ENCODE measurements at places on chromosomes 5 and 9. TPM values are rescaled to one million over a fixed set of nuclear protein-coding genes. Genes with fewer than 3 reads are reported as not detected.

The MPDZ gene
- 42.8 TPM for total RNA-seq

The NFIB gene
- total RNA-seq, result 73.8 TPM

GRCh38 chr5:103346162-103346748, 87.7 kb downstream of the MACIR start:
- no peaks in the 10 kb centered on the region for H3K36me3 ChIP-seq

DNA sequence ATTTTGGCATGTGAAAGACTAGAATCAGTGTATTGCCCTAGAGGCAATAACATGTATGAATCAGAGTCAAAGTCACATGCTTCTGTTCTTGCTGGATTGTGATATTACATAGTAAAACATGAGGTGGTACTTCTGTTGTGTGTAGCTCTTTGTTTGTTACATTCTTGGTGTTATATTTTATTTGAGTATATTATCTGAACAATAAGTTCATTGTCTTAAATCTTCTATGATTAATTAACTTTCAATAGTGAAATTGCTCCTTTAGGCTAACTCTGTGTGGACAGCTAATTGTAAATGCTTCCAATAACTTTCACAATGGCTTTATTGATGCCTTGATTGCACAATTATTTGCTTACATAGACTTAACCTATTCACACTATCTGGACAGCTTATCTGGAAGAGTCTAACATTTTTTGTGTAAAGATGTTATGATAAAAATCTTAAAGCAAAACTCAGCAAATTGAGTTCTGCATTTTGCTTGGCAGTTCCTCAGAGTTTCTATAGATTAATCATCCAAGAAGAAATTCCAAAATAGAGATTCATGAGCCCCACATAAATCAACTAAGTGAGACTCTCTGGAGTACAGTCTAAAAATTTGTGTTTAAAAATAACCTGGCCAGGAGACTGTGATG, 239.6 kb upstream of the TUSC1 start:
- H3K27me3 ChIP-seq, result no peaks in the 10 kb centered on the region
- H3K27ac ChIP-seq, result no peak overlapping the region
- no peaks in the 10 kb centered on the region for H3K4me1 ChIP-seq
- H3K36me3 ChIP-seq, result no peaks in the 10 kb centered on the region
- no peak overlapping the region for H3K4me3 ChIP-seq

Data from spleen (tissue), 13 donors.